NCI-H2171 treated with DMSO at 0.1 percent for 48 hours (cell line): ENCODE measurements at places on chromosomes 3 and 15.

GRCh38 chr3:32442766-32443165, 51.1 kb downstream of the CMTM7 start:
- DNase-seq = no peak

- no peak for DNase-seq
Measured at GRCh38 chr3:792630-793029, 300.2 kb upstream of the CNTN6 start.

DNA sequence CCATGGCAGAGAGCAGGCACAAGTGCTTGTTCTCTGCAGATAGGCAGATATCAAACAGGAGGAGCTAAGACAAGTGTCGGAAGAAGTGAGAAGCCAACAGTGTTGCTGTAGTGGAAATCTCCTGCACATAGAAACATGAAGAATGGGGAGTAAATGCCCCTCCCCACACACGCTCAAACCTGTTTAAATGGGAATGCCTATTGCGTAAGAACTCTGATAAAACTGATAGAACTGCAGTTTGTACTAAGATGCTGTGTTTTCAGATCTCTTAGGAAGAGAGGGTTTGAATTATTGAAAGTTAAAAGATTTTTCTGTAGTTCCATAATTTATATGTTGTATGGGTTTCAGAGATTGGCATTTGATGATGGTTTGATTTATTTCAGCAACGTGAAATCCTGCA, 19.6 kb downstream of the EIF2AK4 start:
- no peak for DNase-seq

DNA sequence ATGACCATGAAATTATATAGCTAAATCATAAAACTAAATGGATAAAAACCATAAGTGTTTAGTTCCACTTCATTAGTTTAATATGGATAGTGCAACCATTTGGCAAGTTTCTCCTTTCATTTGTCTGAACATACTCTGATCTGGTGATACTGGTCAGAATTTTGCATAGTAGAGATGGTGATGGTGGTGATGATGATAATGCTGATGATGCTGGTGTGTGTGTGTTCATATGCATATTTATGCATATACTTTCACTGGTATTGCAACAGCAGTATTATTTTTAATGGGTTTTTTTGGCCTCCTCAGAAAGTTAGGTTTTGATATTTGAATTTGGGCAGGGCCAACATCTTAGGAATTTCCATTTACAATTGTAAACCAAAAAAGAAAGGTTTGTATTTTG, 76.4 kb downstream of the SLMAP start:
- DNase-seq = no peak

- no peak for DNase-seq
Measured at GRCh38 chr3:126685021-126685420, 19.0 kb upstream of the CHCHD6 start.

DNA sequence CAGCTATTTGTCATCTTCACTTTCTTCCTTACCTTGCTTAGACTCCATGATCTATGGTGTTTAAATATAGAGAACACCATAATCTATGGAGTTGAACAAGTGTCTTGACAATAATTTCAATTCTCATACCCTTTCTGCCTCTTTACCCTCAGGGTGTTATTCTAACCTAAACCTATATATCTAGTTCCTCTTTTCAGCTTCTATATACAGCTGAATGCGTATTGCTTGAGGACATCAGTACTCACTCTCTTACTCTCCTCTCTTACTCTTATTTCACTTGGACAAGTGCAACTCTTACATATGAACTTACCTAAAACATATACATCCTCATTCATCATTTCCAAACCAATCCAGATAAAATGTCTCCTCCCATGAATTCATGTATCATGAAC, 187.1 kb downstream of the RAP2B start:
- DNase-seq = no peak

DNA sequence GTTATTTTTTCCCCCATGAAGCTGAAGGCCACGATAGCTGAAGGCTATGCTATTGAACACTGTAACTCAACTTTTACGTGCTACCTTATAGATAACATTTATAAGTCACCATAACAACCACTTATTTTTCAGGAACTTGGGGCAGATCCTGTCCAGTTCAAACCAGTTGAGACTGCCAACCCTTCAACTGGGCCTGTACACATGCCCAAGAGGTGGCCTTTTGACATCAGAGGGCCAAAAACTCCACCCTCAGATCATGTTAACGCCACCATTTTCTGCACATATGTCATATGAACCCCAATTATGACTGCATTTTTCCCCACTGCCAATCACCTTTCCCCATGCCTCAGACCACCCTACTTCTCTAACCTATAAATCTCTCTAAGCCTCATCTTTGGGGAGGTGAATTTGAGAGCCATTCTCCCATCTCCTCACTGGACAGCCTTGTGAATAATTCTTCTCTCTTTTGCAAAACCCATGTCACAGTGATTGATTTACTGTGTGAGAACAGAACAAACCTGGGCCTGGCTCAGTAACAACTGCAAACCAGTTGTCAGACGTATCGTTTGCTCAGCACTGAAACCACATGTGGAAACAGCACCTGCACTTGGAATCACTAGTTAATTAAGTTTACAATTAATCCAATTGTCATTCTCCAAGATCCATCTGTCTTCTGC, 42.5 kb downstream of the ZNF445 start:
- DNase-seq = no peak

DNA sequence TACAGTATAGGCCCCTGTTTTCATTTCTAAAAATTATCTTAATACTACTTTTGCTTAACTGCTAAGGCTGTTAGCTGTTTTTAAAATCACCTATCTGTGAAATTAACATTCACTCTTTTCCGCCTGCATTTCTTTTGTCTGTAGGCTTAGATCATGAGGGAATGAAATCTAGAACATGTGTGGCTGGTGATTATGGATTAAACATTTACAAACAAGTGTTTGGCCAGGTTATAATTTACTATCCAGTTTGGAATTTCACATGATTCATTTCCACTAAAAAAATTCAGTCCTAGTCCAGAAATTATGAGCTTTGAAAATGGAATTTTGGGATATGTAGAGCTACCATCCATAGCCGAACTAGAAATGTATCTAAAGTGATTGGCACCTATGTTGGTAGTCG, 39.1 kb downstream of the GOLM2 start:
- no peak for DNase-seq

DNA sequence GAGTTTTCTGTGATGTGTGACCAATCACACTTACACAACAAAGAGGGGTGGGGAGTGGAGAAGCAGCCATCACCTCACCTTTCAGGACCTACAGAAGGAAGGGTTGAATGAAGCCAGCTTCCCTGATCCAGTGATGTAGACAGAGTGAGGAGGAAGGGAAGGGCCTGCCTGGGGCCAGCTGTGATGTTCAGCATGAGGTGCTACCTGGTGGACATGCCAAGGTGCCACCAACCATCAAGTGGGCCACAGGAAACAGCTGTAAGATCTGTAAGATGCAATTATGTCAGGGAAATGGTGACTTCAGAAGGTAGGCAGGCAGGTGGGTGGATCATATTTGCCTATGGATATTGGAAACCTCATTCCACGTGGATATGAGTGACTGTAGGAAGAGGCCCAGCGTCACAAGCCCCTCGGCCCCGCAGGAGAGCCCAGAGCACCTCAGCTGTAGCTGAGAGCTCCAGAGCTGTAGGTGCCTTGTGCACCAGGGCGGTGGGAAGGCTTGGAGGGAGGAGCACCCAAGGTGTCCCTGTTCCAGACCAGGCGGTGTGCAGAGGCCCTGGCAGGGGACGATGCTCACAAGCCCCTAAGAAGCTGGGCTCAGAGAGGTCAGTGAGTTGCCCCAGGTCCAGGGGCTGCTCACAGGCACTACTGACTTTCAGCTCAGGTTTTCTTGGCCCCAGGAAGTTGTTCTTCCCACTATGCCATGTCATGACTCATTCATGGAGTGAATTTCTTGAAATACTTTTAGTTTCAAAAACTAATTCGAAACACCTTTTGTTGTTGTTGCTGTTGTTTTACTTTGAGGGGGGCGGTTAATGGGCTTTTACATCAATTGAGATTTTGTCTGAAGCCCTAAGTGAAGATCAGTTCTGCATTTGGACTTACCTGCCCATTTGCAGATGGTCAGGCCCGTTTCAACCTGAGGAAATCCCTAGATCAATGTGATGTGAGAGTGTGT, 94.2 kb upstream of the ALDH1A3 start:
- DNase-seq = no peak

- peak; percentile 42 for DNase-seq
Measured at GRCh38 chr3:11803977-11804892, 42.5 kb downstream of the TAMM41 start.

GRCh38 chr15:74377831-74378766, 10.7 kb upstream of the CYP11A1 start:
- no peak for DNase-seq

DNA sequence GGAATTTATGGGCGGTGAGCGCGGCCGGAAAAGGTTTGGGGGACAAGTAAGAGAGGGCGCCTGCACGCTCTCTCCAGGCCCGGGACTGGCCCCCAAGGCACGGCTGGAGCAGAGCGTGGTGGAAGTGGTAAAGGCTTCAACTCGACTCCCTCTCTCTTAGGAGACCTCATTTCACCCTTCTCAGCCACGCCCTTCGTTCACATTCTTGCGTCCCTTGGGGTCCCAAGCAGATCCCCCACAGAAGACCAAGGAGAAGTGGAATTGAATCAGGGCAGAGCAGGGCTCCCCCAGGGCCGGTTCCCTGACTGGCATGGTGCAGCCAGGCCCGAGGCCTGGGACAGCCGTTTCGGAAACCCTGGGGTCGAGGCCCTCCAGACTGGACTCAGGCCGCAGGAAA, 75.4 kb upstream of the POLG start:
- DNase-seq = no peak

DNA sequence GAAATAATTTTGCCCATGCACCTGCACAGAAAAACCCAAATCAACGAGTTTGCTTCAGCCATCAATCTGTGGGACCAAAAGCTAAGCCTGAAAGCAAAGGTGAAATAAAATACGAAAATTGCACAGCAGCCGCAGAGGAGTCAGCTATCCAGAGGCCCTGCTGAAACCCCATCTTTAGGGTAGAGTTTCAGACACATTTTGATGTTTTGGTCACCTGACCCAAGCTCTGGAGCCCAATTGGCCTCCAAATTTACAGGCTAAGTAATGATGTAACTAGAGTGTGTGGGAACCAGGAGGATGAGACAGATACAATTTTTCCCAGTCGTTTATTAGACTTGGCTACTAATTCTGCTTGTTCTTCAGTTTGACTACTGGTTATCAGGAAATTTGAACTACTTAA, 308.6 kb upstream of the ATP11B start:
- peak; percentile 92 for DNase-seq
